ENCODE measurements at places on chromosomes 11 and 22.

GRCh38 chr11:88813233-88813915 is 252.4 kb downstream of the GRM5 start:
- no peak for DNase-seq

- DNase-seq, result no peak
Observed at GRCh38 chr11:72737336-72737735, 14.9 kb downstream of the ARAP1 start.

- no peak for DNase-seq
Observed at GRCh38 chr11:126538071-126538470, 182.6 kb downstream of the ST3GAL4 start.

DNA sequence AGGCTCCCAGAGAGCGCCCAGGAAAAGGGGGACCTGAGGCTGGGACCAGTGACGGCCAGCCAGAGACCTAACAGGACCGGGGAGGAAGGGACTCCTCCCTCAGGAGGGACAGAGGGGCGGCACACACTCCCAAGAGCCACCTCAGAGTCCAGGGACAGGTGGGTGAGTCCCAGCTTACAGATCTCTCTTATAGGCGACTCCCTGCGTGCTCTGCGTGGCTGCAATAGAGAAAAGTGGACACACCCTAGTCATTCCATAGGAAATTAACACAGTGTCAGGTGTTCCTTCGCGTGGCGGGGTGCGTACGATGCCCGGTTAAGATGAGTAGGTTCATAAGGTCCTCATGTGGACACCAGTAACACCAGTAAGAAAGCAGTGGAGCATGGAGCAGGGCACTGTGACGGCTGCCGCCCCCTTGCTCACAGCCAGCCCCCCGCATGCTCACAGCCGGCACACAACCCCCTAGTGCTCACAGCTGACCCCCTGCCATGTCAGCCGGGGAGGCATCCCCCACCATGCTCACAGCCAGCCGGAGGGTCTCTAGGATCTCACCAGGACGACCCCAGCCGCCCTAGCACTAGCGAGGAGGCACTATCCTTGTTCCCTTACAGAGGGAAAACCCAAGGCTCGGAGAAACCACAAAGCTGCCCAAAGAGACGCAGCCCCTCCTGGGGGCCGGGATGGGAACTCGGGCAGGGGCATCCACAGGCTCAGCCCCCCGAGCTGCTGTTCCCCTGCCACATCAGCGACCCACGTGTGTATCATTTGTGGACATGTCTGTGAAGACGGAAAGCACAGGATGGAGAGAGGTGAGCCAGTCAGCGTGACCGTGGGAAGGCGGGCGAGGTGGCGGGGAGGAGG is 426.8 kb downstream of the TBC1D22A start:
- DNase-seq, result no peak

DNA sequence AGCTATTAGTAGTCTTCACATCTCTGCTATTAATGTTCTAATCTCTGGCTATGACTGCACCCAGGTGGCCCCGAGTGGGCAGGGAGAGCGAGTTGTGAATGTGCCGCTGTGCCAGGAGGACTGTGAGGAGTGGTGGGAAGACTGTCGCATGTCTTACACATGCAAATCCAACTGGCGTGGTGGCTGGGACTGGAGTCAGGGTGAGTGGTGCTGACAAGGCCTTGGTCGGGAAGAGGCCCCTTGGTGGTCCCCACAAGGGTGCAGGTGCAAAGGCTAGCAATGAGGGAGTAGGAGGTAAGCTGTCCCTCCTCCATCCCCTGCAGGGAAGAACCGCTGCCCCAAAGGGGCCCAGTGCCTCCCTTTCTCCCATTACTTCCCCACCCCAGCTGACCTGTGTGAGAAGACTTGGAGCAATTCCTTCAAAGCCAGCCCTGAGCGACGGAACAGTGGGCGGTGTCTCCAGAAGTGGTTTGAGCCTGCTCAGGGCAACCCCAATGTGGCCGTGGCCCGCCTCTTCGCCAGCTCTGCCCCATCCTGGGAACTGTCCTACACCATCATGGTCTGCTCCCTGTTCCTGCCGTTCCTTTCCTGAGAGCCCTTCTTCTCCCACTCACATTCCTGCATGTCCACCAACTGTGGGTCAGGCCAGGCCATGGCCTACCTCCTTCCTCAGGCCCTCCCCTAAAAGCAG is 2.9 kb downstream of the IZUMO1R start:
- DNase-seq, result no peak

Measured in posterior cingulate gyrus (tissue), 11 donors.